Umbilical cord (tissue), 2 donors: ENCODE measurements at places on chromosomes 7 and 10.

GRCh38 chr7:14851610-14852009 is 50.9 kb downstream of the DGKB start:
- no peak for DNase-seq

GRCh38 chr10:29730969-29731368 is 96.2 kb upstream of the SVIL start:
- DNase-seq = no peak

- DNase-seq = no peak
These were observed 310.0 kb downstream of the PPP1R3A start for GRCh38 chr7:113608782-113609181.

DNA sequence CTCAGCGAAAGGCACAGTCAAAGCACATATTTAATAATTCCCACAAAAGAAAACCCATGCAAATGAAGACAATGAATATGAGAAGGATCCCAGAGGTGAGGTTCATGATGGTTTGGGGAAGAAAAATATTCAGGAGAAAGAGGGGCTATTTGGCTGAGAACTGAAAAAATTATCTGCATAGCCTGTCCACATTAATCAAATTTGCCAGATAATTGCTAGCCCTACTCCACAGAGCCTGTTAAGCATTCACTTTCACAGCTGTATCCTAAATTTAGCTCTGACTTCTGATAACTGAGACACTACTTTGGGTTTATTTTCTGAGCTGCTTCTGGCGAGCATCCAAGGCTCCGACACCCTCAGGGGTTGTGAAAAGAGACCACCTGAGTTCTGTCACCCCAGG is 176.2 kb downstream of the HERPUD2 start:
- no peak for DNase-seq

- DNase-seq = no peak
These were observed 69.3 kb downstream of the ENO4 start for GRCh38 chr10:116918583-116918982.

DNA sequence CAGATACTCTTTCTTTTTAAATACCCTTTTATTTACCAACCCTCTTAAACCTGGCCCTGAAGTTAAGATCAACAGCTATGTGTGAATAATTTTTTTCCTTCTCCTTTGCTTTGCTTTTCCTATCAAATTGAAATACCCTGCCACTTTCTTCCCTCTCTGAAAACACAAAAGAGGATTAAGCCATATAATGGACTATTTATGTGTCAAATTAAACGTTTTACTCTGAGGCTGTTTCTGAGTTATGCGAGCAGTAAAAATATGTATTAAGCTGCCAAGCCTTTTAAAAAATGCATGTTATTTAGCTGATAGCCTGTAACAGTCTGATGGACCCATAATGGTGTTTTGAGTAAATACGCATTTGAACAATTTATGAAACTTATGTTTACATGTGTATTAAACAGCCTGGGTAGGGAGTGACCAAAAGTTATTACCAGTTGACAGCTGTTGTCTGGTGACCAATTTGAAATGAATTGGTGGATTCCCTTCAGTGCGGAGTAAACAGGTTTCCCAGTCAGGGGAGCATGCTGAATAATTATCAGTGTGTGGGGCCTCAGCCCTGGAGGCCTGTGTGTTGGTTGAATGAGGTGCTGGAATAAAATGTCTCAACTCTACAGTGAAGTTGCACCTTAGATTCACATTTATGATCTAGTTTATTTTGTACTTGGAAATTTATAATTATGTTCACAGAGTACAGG is 89.6 kb downstream of the AUTS2 start:
- no peak for DNase-seq

GRCh38 chr10:120229641-120230040 is 227.4 kb upstream of the PLPP4 start:
- DNase-seq = no peak

DNA sequence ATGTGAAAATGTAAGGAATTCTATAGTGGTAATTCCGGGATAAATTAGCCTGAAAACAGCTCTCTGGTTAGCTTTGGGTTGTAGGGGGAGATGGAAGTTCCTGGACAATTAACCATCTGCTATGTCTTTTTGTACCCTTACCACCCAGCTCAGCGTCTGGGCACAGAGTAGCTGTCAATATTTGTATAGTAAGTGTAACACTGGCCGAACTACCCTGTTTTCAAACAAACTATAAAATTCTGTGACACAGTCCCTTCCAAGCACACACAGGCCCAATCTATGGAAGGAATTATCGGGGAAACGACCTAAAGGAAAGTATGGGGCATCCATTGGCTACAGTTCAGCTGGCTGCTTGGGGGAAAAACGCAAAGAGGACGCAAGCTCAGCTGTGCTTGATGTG is 869 bp upstream of the LHFPL3 start:
- no peak for DNase-seq

DNA sequence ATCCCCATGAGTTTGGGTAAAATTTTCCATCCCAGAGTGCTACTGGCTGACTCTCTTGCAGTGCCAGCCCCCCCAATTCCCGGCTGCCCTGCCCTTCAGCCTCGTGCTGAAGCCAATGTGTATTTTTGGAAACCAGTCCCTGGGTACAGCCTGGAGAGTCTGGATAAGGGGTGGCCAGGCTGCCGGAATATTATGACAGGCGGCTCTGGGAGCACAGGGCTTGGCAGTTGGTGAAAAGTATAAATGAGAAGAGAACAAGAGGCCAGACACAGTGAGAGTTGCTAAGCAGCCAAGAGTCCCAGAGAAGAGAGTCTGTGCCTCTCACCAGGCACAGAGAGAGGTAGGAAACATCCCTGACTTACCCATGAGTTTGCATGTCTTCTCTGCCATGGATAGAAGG is 53.6 kb downstream of the TMEM130 start:
- no peak for DNase-seq
